H1 (cell line): ENCODE measurements at places on chromosomes 1 and 21.
A peak's percentile ranks its signal among the peaks of the same experiment; 100 is the strongest.

DNA sequence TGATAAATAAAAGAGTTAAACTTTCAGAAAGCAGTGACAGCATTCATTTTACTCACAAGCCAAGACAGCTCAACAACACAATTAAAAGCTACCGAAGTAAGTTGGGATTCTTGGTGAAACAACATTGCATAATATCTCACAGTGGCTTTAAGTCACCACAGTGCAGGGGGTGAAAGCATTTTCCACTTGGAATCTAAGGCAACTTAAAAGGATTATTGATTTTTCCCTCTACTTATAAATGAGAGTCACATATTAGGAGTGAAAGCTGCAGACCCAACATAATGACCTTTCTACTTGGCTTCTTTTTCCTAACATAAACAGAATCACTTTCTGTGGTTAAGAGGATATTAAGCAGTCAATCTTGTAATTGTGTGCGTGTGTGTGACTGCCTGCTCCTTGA is 536.6 kb upstream of the CXADR start:
- no peak for DNase-seq

DNA sequence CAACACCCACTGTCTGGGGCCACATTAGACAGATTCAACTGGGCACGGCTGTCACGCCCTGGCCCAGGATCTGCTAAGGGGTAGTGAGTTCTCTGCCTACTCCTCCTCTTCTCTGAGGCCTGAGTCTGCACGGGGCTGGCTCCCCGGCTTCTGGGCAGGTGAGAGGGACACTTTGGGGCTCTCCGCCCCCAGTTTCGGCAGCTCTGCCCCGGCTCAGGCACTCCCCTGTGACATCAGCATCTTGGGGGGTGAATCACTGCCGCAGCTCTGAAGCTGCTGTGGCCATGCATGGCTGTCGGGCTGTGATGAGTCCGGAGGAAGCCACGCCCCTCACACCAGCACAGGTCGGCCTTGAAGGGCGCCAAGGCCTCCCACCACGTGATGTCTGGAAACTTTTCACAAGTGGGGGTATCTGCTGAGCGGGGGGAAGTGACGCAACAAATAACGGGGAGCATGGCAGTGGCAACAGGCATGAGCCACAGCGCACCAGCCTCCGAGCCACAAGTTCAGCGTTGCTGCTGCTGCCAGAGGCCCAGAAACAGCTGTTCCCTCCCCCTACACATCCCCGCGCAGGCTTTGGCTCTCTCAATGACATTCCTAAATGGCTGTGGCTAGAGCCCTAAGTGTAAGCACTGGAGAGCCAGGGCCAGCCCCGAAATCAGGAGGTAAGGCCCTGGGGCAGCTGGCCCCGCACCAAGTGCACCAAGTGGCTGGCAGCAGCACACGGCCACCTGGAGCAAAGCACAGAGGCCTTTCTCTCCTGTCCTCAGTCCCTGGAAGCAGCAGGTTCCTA is 26.3 kb downstream of the ZBTB17 start:
- peak; percentile 56 for DNase-seq

GRCh38 chr1:17502326-17502778 is 37.1 kb upstream of the ARHGEF10L start:
- peak; percentile 99 for DNase-seq

DNA sequence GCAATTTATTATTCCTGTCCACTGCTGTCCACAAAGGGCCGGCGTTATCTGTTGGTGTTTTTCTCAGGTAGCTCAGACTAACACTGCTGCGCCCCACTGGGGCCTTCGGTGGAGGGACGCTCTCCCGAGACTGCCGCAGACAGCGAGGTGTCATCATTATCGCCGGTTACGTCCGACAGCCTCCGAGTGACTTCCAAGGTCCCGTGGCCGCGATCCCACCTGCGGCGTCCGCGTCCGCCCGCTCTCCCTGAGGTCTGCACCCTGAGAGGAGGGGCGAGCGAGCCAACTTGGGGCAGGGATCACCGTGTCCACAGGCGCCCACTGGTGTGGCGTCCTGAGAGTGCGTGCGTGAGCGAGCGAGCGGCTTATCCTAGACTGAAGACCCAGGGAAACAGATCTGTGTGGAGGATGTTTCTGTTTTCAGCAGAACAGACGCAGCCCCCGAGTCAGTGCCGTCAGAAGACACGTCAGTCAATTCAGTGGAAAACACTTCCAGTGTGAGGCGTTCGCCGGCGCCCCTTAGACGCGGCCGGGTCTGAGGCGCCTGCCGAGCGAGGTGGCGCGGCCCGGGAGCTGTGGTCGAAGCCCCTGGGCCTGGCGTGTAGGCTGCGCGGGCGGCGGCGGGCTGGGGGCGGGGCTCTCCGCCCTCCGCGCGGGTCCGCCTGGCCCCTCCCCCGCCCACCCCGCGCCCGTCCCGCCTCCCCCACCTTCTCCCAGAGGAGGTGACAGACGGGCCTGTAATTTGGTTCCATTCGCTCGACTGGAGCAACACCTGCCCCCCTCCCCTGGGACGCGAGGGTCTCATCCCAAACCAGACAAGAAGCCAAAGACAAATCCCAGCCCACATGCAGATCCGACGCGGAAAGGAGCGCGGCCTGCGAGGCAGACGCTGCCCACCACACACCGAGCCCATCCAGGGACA is 12.6 kb downstream of the NHLH2 start:
- peak; percentile 66 for DNase-seq

DNA sequence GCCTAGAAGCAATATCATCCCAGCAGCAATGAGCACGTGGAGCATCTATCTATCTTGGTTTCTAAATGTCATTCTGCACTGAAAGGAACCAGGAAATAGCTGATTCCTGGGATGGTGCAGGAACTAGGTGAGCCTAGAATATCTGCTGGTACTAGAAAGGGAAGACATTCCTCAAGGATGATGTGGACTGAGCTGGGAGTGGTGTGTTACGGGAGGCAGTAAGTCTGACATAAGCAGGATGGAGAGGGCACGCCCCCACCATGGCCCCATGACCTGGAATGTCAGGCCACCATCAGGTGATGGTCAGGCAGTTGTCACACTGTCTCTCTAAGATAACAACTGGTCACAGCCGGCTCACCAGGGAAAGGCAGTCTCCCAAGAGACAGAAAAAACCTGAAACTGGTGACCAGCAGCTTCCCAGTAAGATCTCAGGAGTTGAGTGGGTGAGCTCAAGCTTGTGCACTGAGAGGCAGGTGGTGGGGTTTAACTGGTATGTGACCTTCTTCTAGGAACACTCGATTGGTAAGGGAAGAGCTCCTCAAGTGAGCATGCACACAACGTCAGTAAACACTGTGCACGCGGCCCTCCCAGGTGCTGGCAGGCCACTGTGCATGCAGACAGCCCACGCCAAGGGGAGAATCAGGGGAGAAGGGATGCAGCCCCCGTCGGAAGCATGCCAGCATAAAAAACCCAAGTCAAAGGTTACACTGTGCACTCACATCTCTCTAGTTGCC is 148.7 kb downstream of the ADSS2 start:
- DNase-seq = no peak

DNA sequence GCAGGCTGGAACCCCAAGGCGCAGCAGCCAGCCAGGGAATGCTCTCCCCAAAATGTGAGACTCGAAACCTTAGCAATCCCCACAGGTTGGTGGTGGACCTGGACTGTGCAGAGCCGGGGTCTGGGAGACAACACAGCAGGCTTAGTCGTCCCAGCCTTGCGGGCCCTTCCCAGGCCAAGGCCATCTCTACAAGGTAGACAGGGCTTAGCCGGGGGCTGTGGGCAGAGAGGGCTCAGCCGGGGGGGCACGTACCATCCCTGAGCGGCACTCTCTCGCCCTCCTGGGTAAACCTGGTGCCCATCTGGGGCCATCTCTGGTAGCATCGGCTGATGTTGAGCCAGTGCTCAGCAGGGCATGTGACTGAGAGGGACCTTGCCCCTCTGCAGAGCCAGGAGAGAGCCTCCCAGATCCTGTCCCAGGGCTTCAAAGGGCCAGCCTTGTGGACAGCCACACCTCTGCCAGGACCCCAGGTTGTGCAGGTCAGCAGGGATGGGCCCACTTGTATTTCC is 2.2 kb upstream of the ACTRT2 start:
- no peak for DNase-seq

DNA sequence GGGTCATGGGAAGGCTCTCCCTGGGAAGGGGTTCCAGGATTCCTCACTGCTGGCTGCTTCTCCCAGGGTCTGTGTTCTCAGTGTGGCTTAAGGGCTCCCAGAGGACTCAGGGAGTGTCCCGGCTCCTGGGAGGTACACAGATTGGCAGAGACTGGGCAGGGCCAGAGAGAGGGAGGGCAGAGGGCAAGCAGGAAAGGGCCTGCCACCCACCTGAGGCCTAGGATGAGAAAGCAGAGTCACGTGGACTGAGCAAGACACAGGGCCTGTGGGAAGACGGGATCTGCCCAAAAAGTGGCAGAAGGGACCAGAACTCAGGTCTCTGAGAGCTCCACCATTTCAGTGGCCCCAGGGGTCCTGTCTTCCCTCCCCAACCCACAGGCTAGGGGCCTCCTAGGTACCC is 871 bp downstream of the SLFNL1 start:
- DNase-seq = no peak

DNA sequence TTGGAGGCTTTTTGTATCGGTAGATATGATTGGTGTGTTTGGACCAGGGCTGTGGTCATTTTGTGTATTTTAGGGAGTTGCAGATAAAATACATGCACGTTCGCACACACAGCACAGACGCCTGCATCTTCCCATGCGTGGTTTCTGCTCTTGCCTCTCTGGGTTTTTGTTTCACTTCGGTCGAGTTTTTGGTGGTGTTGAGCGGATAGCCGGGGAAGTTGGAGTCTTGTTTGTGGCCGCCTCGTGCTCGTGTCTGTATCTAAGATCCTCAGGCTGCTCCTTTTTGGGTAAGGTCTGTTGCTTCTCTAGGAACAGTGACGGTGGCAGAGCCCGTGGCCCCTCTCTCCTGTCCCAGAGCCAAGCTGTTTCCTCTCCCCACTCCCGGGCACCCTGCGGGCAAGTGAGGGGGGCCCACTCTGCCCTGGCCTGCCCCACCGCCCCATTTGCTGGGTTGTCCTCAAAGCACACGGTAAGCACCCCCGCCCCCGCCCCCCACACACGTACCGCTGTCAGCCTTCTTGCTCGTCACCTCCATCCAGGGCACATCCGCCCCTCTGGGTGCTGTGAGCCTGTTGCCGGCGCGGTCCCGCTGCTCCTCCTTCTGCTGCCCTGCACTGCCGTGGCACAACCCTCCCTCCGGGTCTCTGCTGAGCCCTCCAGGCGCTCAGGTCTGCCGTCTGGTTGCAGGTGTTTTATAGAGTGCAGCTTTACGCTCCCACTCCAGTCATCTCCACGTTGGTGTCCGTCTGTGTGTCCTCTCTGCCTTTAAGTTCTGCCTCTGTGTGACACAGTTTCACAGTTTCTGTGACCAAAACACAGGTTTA is 51.9 kb downstream of the AGPAT3 start:
- DNase-seq = peak; percentile 49

DNA sequence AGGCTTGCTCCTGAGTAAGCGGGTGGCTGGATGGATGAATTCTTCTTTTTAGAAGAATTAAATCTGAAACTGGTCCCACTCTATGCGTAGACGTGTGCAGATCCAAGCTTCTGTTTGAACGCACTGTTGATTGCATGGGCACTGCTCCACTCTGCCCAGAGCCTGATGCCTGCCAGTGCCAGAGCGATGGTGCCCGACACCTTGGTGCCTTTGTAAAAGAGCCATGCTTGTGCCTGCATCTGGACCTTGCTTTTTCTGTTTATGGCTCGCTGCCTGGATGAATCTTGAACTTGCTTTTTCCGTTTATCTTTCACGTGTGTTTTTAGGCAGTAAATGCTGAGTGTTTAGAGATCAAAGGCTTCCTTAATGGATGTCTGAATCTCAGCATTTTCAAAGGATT is 15.0 kb upstream of the PWP2 start:
- DNase-seq = no peak

GRCh38 chr1:90480271-90480835 is 236.7 kb downstream of the BARHL2 start:
- DNase-seq = no peak

- no peak for DNase-seq
These were observed 152.9 kb upstream of the PTBP2 start for GRCh38 chr1:96568639-96569038.

DNA sequence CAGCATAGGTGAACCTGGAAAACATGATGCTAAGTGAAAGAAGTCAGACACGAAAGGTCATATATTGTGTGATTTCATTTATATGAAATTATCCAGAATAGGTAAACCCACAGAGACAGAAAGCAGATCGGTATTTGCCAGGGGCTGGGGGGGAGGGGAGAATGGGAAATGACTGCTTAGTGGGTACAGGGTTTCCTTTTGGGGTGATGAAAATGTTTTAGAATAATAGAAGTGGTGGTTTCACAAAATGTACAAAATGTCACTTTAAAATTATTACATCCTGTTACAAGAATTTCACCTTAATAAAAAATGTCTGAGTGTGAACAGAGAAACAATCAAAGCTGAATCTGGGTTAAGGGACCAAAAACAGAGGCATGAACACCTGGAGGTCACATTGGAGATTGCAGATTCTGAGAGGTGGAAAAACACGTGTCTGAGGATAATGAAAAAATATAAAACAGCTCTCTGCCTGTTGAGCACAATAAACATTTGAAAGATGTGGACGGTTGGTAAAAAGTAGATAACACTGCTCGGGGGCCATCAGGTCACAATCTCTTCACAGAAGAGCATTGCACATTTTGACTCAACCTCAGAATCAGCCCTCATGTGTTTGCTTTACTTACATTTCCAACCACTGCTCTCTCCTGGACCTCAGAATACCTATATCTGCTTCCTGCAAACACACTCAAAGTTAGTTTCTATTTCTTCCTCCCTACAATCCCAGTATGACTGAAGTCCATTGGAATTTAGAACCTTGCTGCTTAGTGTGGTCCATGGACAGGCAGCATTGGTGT is 3.2 kb downstream of the SLAMF6 start:
- DNase-seq = no peak

- no peak for DNase-seq
These were observed 20.5 kb upstream of the PARP1 start for GRCh38 chr1:226428348-226428747.

DNA sequence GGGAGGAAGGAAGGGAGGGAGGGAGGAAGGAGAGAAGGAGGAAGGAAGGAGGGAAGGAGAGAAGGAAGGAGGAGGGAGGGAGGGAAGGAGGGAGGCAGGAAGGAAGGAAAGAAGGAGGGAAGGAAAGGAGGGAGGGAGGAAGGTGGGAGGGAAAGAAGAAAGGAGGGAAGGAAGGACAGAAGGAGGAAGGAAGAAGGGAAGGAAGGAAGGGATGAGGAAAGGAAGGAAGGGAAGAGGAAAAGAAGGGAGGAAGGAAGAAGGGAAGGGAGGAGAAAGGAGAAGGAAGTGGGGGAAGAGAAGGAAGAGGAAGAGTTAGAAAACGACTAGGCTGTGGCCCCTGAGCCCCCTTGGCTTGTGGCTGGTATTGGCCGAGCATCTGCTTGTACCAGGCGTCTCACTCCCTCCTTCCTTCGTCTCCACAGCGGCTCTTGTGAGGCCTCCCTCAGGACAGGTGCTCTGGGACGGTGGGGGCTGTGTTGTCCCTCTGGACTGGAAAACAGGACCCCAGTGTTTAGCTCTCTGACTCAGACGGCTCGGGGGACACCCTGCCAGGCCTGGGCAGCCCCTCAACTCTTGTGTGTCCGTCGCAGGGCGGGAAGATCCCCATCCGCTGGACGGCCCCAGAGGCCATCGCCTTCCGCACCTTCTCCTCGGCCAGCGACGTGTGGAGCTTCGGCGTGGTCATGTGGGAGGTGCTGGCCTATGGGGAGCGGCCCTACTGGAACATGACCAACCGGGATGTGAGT is 36.2 kb upstream of the C1QA start:
- no peak for DNase-seq
